ENCODE measurements at places on chromosomes 7 and 10.
A peak's percentile ranks its signal among the peaks of the same experiment; 100 is the strongest.

DNA sequence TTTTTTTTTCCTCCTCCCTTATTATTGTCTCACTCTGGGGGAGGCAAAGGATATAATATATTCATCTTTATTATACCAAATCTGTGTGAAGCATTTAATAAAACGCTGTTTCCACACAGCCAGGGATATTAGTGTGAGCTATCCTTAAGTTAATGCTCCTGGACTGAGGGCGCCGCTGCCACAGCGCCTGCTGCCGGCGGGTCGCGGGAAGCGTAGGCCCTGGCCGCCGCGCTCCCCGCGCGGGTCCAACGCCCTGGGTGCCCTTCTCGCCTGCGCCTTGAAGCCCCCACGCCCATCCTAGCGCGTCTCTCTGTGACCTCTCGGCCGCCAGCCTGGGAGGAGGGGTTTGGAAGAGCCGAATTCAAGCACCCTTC, 9.5 kb upstream of the LBX1 start:
- no peak for DNase-seq

DNA sequence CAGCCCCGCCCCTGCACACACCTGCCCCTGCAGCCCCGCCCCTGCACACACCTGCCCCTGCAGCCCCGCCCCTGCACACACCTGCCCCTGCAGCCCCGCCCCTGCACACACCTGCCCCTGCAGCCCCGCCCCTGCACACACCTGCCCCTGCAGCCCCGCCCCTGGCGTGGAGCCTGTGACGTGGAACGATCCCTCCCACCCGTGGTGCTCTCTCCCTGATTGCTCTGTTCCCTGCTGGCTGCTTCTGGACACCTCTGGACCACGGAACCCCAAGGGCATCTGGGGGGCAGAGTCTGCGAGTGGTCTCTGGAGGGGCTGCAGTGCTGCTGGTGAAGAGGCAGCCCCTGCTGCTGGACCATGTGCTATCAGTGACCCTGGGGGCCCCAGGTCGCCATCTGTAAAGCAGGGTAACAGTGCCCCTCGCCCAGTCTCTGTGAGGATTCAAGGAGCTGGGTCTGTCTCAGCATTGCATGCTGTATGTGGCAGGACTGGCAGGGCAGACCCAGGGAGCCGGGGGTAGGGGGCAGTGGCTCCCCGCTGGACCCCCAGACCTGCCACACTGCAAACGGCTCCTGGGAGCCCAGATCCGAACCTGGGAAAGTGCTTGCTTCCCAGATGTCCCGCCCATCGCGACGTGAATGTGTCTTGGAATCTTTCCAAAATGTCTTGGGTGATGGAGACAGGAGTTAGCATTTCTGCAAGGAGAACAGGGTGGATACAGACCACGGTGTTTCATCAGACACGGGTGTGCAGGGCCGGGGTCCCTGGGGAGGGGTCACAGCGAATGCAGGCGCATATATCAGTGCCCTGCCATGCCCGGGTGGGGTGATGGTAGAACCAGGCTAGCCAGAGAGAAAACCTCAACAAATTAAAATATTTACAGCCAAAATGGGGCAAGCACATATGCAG, 27.9 kb upstream of the NKX6-2 start:
- no peak for DNase-seq

- no peak for DNase-seq
Measured at GRCh38 chr7:142327628-142328405, 70.0 kb upstream of the PRSS58 start.

- DNase-seq, result no peak
Measured at GRCh38 chr7:14839307-14839706, 63.2 kb downstream of the DGKB start.

- no peak for DNase-seq
Measured at GRCh38 chr7:149642589-149642988, 130.8 kb downstream of the ZNF467 start.

GRCh38 chr7:92656121-92656520, 65.9 kb upstream of the FAM133B start:
- no peak for DNase-seq

DNA sequence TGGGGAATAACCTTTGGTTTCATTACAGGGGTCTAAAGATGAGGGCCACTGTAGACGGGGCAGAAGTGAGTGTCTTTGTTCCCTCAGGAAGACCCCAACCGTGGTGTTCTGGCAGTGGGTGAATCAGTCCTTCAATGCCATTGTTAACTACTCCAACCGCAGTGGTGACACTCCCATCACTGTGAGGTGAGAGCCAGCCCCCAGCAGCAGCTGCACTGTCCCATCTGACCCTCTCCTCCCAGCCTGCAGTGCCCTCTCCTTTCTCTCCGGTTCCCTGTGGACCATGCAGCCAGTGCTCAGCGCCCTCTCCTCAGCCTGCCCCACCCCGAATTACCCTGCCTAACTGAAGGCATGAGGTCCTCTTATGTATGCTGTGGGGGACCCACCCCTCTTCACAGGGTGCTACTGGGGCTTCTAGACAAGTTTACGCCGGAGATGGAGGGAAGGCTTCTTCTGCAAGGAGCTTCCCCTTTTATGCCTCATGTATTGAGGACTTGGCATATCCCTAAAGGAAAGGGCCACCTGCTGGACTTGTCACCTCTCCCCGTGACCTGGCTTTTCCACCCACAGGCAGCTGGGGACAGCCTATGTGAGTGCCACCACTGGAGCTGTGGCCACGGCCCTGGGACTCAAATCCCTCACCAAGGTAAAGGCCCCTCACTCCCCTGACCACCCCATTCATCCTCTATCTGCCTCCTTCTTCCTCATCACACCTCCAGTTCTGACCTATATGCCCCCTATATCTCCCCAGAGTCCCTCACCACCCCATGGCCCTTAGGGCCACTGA, 5.1 kb downstream of the SFXN3 start:
- no peak for DNase-seq

DNA sequence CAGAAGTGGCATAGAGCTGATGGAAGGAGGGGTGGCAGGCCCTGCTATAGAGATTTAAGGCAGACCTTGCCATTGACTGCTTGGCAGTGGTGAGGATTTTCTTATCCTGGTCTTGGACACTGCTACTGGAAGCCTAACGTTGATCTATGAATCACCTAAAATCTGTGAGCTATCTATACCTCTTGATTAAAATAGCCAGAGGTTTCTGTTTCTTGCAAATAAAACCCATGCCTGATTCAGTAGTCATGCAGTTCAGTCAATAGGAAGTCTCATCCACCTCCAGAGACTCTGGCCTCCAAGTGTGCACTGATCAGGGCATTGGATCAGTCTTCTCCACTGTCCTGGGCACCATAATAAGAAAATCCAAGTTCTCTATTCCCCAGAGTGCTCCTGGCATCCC, 286.5 kb downstream of the PTEN start:
- no peak for DNase-seq

GRCh38 chr10:71577345-71577744, 142.2 kb downstream of the C10orf105 start:
- DNase-seq, result no peak

DNA sequence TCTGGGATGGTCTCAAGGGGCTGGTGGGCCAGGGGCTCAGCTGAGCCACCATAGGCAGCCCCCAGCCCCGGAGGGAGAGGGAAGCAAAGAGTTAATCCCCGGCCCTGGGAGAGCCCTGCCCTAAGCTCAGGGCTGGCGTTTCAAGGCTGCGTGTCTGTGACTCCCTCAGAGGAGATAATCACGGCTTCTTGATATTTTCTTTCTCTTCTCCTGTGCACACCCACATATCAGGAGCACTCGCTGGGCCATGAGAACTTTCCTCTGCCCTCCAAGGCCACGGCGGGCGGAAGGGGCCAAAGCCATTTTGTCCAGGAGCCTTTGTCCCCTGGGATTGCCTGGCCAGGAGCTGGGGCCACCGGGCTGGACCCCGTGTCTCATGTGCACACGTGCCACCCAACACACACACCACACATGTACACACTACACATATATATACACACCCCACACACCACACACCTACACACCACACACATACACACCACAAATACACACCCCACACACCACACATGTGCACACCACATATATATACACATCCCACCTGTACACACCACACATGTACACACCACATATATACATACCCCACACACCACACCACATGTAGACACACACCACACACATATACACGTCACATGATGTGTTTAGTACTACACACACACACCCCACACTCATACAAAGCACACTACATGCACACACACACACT, 16.9 kb downstream of the VENTX start:
- no peak for DNase-seq

DNA sequence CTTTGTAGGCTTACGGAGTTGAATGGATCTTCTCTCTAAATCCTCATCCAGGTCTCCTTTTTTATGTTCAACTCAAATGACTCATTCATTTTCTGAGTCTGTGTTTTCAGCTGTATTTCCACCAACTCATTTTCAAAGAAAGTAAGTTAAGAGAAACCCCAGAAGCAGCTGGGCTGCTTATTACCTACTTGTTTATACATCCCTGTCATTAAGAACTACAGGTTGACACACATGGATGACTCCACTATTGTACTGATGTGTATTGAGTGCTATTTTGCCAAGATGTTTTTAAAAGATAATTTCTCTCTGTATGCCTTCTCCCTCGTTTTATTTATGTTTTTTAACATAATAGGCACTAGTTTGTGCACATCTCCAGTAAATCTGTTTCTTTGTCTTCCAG, 41.9 kb downstream of the DGKI start:
- no peak for DNase-seq

GRCh38 chr7:41428381-41428780, 274.5 kb downstream of the INHBA start:
- DNase-seq, result no peak

DNA sequence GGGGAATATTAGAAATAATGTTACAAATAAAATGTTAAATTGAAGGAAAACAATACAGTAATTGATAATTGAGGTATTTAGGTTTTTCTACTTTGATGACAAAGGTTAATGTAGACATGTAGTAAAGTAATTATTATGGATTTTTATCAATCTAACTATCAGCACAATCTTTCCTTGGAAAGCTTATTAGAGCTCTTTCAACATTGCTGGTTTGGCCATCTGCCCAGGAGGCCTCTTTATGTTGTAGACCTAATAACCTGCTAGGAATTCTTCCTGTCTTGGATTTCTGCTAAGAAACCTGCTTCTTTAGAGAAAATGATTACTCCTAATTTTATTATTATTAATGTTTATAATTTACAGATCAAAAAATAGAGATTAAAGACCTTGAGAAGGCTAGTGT, 78.9 kb downstream of the CHRM2 start:
- no peak for DNase-seq

GRCh38 chr10:200405-200804, 65.2 kb downstream of the ZMYND11 start:
- no peak for DNase-seq

GRCh38 chr7:129258649-129259389, 34.0 kb downstream of the AHCYL2 start:
- DNase-seq, result no peak

DNA sequence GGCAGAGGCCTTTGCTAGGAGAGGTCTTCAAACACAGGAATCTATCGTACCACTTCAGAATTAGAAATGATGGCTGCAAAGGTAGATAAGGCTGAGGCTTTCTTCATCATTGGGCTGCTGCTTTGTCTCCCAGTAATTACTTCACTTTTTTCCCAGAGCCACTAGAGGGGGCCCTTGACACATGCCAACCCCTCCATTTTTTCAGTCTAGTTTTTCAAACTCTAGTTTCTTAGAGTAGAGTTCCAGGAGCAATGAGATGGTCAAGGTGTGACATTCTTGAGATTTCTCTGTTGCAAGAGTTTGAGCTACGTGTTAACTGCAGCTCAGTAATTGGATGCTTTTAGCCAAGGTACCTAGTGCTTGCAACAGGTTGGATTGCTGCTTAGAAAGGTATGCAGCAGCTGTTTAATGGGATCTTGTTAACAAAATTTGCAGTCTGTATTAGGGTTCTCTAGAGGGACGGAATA, 33.8 kb upstream of the RBM20 start:
- DNase-seq, result peak; percentile 66

DNA sequence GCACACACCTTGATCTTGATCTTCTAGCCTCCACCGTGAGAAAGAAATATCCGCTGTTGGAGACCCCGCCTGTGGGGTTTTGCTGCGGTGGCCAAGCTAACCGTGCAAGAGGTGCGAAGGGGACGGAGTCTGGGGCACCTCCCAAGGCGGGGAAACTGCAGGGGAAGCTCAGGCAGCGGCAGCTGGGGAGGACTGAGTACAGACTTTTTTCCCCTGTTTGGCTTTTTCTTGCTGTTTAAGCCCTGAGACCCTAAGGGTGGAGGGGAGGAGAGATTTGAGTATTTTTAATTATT, 108.0 kb downstream of the DNAJB6 start:
- DNase-seq, result no peak

GRCh38 chr10:123274306-123275135, 120.3 kb downstream of the BUB3 start:
- DNase-seq, result no peak

GRCh38 chr10:124756156-124756903, 12.2 kb upstream of the FAM53B start:
- DNase-seq, result no peak

DNA sequence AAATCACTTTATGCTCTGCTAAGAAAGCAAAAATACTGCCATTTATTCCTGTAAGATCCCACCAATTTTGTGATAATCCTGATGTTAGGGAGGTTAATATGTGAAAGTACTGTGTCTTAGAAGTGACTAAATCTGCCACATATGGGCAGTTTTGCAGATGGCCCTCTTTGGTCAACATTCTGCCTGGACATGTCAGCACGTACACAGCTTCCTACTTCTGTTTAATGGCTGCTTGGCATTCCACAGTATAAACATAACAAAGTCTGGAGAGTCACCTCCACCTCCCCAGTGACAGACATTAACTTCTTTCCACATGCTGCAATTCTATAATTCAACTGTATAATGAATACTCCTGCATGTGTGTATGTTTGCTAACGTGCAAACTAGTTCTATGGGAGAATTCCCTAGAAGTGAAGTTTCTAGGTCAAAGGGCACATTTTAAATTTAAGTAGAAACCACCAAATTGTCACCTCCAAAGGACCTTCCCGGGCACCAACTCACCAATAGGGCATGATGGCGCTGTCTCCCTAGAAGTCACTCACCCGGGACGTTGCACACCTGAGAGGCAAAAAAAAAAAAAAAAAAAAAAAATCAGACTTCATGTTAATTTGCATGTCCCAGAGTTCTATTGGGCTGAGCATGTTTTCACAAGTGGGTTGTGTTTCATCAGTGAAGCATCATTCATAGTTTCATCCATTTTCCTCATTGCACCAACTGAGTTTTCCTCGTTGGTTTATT, 38.9 kb downstream of the MKI67 start:
- DNase-seq, result no peak

DNA sequence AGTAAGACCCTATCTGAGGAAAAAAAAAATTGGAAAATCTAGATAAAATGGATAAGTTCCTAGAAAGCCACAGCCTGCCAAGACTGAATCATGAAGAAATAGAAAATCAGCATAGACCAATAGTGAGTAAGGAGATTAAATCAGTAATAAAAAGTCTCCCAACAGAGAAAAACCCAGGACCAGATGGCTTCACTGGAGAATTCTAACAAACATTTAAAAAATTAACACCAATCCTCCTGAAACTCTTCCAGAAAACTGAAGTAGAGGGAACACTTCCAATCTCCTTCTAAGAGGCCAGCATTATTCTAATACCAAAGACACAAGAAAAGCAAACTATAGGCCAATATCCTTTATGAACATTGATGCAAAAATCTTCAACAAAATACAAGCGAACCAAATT, 8.8 kb upstream of the LIMK1 start:
- DNase-seq, result no peak
